ENCODE measurements at places on chromosomes 5 and 9.

DNA sequence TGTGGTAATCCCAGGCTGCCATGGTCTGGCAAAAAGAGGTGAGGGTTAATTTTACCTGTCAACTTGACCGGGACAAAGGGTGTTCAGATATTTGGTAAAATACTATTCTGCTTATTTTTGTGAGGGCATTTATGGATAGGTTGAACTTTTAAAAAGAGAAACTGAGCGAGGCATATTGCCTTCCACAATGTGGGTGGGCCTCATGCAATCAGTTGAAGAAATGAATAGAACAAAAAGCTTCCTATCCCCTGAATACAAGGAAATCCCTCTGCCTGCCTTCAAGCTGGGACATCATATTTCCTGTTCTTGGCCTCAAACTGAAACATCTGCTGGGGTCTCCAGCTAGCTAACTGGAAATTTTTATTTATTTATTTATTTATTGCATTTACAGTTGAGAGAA is 734.7 kb downstream of the IRX1 start:
- DNase-seq, result no peak

- DNase-seq, result no peak
Observed at GRCh38 chr9:107559494-107560086, 70.0 kb upstream of the KLF4 start.

GRCh38 chr9:7443541-7443940 is 356.0 kb downstream of the DMAC1 start:
- no peak for DNase-seq

DNA sequence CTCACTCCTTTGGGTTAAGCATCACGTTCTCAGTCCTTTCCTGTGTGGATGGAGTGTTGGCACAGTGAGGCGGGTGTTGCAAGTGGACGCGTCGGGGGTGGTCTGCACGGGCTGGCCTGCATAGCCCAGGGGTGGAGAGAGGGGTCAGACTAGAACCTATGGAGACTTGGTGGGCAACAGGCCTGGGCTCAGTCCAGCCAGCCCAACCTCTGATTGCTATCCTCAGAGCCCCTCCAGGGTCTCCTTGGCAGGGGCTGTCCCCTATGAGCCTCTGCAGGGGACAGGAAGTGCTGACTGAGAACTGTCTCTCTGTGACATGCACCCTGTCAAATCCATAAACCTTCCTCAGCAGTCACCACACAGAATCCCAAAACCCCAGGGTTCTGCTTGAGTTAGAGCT is 2.3 kb downstream of the DCANP1 start:
- no peak for DNase-seq

- DNase-seq, result no peak
Observed at GRCh38 chr5:139835656-139836055, 40.0 kb downstream of the PSD2 start.

DNA sequence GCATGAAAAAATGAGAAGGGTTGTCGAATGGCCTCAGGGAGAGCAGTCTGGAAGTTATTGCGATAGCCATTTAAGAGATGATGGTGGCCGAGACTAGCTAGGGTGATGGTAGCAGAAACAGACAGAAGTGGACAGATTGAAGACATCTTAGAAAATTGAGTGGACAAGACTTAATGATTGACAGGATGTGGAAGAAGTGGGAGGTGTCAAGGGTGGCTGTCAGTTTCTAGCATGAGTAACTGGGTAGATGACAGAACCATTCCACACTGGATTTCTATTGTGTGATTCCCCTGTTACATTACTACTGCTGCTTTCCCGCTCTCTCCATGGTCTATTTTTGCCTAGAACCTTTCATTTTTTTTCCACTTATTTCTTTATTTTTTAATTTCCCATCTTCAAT is 12.6 kb downstream of the CHMP5 start:
- DNase-seq, result no peak

DNA sequence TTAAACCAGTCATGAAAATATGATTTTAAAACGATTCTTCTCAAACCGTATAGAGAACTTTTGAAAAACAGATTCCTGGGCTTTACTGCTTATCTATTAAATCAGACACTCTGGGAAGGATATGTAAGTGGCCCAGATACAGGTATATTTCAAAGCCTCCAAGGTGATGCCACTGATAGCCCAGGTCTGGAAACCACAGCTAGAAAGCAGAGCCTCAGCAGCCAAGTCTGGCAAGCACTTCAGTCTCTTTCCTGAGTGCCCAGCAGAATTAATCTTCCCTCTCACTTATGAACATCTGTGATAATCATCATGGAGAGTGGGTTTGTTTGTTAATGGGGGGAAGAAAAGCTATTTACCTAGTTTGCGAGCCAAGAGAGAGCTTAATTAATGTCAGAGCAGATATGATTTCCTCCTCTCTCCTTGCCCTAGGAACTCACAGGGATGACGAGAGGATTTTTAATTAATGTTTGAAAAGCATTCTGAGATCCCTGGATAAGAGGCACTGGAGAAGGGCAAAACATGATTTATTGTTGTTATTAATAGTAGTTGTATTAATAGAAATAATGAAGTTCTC is 368.4 kb downstream of the TLE1 start:
- DNase-seq, result no peak

DNA sequence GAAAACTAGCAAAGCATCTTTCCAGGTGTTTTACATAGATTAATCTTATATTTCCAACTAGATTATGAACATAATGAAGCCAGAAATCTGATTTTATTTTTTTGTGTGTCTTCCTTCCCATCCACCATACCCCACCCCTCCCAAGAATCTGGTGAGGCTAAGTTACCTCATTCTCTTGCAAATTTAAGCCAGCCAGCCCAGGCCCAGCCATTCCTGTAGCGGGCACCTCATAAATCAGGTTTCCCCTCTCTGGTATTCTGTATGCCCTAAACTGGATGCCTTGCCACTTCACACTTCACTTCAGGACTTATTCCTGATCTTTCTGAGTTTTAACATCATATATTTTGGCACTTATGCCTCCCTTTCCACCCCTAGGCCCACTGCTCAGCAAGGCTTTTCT is 21.8 kb downstream of the C9 start:
- no peak for DNase-seq

DNA sequence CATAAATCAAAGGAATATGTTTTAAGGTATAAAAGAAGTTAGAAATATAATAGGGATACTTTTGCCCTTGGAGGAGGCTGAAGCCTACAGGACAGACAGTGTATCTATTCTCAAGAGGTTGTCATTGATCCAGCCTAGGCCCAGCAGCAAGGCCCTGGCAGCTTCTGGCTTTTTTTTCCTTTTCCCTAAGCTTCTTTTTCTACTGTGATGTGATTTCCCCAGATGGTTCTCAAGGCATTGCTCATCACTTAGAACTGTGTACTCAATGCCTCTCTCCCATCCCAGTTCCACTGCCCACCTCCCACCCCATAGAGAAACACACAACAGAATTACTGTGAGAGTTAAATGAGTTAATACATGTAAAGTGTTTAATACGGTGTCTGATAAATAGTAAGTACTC is 88.6 kb downstream of the SLC44A1 start:
- no peak for DNase-seq
